ENCODE measurements at places on chromosomes 11 and 22.

- no peak for DNase-seq
Observed at GRCh38 chr11:10886652-10887250, 28.9 kb upstream of the ZBED5 start.

DNA sequence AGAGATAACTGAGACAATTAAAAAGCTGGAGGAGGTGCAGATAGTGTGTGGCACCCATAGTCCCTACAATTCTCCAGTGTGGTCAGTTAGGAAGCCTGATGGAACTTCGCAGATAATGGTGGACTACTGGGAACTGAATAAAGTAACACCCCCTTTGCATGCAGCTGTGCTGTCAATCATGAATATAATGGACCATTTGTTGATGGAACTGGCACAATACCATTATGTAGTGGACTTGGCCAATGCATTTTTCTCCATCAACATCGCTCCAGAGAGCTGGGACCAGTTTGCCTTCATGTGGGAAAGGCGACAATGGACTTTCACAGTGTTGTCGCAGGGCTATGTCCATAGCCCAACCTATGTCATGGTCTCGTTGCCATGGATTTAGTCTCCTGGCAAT lies 324.2 kb downstream of the TMEM135 start:
- DNase-seq = no peak

- DNase-seq = no peak
Observed at GRCh38 chr11:24093375-24093774, 403.5 kb upstream of the LUZP2 start.

DNA sequence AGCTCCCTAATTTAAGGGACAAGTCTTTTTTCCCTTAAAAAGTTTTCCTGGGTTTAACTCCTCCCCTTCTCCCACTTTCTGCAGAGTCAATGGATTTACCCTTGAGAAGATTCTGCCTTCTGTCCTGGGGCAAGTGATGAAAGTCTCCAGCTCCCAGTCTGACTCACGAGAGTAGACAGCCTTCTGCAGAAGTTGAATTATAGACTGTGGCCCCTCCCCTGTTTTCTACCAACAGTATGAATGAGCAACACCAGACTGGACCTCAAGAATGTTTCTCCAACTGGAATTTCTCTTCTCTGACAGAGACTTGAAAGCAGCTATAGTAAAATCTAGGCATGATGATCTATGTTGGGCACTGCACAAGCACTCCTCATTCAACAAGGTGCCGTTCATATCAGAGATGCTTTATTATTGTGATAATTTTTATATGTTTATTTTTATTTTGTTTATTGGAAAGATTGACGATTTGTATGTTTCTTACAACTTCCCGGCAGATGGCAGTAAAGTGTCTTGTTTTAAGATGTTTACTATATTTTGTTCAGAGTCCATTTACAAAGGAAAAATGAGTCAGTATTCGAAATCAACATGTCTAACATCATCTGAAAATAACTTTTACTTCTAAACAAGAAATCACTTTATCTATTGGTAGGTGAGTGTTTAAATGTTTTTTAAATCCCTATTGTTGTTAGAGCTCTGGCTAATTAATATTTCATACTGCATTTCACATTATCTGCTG lies 56.6 kb downstream of the LMO2 start:
- no peak for DNase-seq

DNA sequence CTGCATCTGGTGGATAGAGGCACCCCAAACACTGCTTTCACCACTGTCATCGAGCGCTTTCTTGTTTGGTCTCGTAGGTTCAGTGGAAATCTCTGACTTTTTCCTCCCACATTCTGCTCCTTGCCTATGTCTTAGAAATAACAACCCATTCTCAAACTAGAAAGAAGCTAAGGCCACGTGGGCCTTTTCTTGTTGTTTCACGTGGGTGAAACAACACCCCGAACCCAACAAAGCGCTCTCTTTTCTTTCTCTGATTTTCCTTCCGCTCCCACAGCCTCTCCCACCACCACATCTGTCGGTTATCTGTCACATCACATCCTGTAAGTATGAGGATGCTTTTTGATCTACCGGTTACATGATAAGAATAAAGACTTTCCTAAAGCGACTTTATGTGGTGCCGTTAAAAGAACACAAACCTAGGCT lies 77.1 kb downstream of the LINC01488 start:
- no peak for DNase-seq

DNA sequence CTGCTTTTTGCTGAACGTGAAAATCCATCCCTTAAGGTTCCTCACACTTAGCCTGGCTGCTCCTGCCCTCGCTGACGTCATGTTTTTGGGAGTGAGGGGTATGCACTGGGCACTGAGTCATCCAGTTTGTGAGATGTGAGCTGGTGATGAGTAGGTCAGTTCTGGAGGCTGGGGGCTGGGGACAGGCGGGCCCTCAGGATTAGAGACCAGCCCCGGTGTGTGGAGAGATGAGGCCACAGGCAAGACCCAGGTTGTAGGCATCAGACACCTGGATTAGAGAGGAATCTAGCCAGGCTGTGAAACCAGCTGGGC lies 9.2 kb downstream of the KCNC1 start:
- DNase-seq = no peak

- no peak for DNase-seq
Observed at GRCh38 chr11:13883042-13883441, 79.5 kb upstream of the SPON1 start.

Data from NK-92 treated with Interleukin-12 subunit alpha and Interleukin-12 subunit beta, amount 100 ng/mL, for 24 hours (cell line).